ENCODE measurements at places on chromosomes 2 and 18.

DNA sequence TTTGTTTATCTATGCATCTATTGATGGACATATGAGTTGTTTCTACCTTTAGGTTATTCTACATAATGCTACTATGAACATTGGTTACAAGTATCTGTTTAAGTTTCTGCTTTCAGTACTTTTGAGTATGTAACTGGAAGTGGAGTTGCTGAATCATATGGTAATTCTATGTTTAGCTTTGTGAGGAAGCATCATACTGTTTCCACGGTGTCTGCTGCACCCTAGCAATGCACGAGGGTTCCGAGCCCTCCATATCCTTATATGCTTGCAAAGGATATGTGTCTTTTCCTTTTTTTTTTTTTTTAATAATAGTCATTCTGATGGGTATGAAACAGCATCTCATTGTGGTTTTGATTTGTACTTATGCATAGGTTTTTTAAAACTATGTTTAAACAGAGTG is 83.7 kb downstream of the FMNL2 start:
- DNase-seq, result no peak

DNA sequence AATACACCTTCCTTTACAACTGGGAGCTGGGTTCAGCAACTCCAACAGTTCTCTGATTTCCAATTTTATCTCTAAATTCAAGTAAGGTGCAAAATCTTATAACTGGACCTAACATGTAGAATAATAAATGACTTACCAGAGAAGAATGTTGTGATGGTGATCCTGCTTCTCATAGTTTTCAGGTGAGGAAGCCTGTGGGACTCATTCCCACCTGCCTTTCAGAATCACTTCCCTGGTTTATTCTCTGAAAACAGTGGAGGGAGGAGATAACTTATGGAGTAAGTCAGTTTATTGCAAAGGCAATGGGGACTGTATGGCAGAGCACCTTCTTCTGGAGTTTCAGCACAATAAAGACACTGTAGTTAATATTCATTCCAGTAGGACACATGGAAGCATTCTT is 1188.2 kb upstream of the FAM98A start:
- peak; percentile 30 for DNase-seq

- no peak for DNase-seq
Observed at GRCh38 chr2:43185146-43185545, 41.3 kb downstream of the ZFP36L2 start.

DNA sequence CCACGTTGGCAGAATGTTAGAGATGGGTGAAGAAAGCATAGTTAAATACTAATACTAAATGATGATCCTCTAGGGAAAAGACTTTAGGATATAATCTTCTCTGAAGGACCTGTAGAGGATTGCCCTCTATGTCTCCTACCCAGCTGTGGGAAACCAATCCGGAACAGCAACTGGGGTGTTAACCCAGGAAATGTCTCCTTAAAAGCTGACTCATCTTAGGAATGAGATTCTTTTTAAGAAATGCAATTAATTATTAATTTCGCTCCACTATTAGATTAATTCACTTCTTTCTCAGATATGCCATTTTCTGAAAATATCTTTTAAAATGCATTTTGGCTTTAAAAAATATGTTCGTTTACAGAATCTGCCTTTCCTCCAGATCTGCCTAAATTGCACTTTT is 7.4 kb downstream of the SCN3A start:
- no peak for DNase-seq

GRCh38 chr18:62073461-62074281 is 113.2 kb downstream of the PIGN start:
- no peak for DNase-seq

GRCh38 chr18:8257851-8258434 is 351.3 kb upstream of the RAB12 start:
- DNase-seq, result no peak

- no peak for DNase-seq
Observed at GRCh38 chr2:39013871-39014270, 107.0 kb downstream of the SOS1 start.

DNA sequence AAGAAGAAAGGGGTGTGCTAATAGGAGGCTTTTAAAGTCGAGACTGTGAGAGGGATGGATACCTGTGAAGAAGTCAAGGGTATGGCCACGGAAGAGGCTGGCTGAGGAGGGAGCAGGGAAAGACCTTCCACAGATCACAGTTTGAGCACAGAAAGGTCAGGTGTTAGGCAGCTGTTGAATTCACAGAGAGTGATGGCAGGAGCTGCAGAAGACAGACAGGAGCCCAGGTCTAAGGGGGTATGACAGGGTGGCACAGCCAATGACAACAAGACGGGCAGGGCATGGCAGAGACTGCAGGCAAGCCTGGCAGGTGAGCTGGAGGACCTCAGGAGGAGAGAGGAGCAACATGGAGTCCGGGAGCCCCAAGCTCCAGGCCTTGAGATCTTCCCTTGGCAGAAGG is 163.1 kb downstream of the LAMA1 start:
- DNase-seq, result no peak

DNA sequence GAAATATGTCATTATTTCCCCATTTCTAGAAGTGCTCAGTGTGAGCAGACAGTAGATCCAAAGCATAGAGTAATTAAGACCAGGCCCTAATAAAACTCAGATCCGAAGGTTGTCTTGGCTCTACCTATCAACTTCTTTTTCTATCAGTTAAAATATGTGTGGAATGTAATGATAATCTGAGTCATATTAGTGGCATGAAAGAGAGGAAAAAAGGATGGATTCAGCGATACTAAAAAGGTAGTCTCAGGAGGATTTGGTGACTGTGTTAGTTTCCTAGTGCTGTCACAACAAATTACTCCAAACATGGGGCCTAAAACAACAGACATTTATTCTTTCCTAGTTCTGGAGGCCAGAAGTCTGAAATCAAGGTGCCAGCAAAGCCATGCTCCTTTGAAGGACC is 103.7 kb upstream of the NABP1 start:
- no peak for DNase-seq

- no peak for DNase-seq
Observed at GRCh38 chr2:186607660-186608324, 17.9 kb downstream of the ITGAV start.

DNA sequence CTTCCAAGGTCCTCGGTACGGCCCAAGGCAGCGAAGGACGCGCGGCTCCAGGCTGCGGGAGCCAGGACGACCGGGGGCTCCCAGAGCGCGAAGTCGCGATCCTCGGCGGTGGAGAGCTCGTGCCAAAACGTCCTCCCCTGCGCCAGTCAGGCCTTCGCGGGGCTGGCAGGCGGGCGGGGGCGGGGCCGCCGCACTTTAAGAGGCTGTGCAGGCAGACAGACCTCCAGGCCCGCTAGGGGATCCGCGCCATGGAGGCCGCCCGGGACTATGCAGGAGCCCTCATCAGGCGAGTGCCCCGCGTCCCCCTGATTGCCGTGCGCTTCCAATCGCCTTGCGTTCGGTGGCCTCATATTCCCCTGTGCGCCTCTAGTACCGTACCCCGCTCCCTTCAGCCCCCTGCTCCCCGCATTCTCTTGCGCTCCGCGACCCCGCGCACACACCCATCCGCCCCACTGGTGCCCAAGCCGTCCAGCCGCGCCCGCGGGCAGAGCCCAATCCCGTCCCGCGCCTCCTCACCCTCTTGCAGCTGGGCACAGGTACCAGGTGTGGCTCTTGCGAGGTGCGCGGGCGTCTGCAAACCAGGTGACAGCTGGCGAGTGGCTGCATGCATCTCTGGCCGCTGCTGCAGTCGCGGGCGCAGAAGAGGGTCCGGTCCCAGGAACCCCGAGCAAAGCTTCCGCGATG is at the start of gene CIDEA:
Gene CIDEA (plus strand): TSS at position 226 of the 684 bp plus-strand sequence. CDS start 23 bp downstream, at position 249.
- no peak for DNase-seq

GRCh38 chr2:20561637-20562454 is 89.1 kb downstream of the HS1BP3 start:
- no peak for DNase-seq

GRCh38 chr2:63058144-63058920 is 7.7 kb downstream of the OTX1 start:
- no peak for DNase-seq

GRCh38 chr2:189501487-189501886 is 60.2 kb downstream of the WDR75 start:
- no peak for DNase-seq

DNA sequence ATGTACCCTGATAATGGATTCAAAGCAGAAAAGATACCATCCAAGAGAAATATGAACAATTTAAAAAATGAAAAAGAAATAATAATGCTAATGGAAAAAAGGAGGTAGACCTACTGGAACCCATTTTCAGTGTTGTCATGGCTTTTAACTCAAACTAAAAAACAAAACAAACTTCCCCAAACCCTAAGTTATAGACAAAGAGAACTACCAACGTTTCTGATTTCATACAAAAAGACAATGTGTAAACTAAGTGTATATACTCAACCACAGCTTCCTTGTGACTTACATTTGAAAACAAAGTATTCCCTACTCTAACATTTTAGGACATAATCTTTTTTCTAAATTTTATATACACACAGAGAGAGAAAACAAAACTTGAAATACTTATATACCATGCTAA is 45.9 kb downstream of the ACVR1 start:
- no peak for DNase-seq

GRCh38 chr2:85088921-85089320 is 44.3 kb upstream of the TCF7L1 start:
- DNase-seq, result no peak

GRCh38 chr18:58175786-58176176 is 131.8 kb downstream of the NEDD4L start:
- DNase-seq, result no peak

DNA sequence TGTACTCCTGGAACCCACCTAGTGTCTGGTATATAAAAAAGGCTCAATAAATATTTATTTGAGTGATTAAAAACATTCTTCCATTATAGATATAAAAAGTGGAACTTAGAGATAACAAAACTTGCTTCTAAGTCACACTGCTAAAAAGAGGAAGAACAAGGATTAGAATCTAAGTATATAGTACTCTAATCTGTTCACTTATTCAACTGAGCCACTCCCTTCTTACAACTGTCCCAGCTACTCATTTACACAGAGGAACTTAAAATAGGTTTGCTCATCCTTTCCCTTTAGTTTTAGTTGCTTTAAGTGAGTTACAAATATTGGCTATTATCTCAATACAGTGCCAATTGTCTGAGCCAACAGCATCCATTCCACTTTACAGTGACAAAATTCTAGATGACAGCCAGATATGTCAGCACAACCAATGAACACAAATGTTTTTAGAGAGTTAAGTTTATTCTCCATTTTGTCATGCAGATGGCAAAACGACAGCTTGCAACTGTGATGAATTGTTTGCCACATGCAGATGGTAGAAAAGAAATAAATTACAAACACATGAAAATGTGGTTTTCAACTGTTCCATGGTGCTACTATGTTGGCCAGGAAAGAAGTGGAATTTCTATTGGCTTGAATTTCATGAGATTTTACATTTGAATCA is 280.7 kb upstream of the ZC3H15 start:
- DNase-seq, result no peak

GRCh38 chr2:1631292-1632001 is 112.9 kb downstream of the PXDN start:
- DNase-seq, result no peak

GRCh38 chr2:31275976-31276375 is 42.0 kb downstream of the EHD3 start:
- DNase-seq, result no peak

- no peak for DNase-seq
Observed at GRCh38 chr18:31835528-31836133, 75.0 kb upstream of the SLC25A52 start.

DNA sequence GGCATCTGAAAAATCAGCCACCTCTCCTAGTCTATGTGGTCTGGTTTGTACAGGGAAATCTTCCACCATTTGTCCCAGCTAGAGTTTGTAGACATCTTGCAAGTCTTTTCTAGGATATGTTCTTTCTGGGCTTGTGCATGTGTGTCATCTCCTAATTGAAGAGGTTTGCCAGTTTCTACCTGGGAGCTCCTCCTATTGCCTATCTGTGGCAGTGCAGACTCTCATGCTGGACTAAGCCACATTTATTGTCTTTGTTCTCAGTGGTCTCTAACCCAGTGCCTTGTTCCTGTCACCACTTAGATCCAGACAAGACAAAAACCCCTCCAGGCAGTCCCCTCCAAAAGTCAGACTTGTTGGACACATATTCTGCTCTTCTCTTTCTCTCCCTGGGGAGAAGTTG is 72.0 kb upstream of the MRPS9 start:
- no peak for DNase-seq

DNA sequence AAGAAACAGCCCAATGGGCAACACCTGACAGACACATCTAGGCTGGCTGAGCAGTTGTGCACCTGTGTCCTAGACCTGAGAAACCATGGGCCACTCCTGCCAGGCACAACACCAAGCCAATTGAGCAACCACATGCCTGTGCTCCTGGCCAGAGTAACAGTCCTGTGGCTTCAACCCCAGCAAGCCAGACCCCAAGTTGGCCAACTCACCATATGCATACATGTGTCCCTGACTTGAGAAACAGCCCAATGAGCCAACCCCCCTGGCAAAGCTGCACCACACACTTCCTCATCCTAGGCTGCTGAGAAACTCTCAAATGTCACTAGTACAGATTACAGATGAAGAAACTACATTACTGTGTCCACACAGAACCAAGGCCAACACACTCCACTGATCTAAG is 36.6 kb downstream of the USP34 start:
- DNase-seq, result no peak

DNA sequence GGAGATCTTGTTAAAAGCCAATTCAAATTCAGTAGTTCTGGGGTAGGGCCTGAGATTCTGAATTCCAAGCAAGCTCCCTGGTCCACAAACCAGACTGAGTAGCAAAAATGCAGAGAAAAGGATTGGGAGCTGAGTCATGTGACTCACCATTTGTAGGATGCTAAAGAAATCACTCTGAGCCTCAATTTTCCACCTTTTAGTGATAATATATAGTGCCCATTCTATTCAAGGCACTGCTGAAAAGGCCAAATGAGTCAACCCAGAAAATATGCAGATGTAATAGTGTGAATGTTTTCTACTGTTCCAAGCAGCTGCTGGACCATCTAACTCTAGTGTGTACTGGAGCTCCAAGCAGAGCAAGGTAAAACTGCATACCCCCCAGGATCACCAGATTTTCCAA is 47.2 kb downstream of the SLC14A2 start:
- DNase-seq, result no peak

DNA sequence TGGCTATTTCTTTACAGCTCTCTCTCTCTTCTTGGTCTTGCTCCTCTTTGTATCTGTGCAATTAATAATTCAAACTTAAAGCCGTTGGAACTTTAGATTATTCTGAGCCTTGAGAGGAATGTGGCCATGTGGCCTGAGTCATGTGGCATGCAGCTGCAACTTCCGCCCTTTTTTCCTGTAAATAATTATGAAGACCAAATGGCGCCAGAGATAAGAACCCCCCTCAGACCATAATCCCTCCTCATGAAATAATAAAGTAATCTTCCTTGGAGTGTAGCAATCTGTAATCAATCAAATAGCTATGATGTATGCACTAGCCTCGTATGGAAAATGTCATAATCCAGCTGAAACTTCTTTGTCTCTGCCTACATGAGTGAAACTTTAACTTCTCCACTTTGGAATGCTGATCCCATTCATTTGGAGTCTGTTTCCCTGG is 13.5 kb upstream of the TWSG1 start:
- no peak for DNase-seq

DNA sequence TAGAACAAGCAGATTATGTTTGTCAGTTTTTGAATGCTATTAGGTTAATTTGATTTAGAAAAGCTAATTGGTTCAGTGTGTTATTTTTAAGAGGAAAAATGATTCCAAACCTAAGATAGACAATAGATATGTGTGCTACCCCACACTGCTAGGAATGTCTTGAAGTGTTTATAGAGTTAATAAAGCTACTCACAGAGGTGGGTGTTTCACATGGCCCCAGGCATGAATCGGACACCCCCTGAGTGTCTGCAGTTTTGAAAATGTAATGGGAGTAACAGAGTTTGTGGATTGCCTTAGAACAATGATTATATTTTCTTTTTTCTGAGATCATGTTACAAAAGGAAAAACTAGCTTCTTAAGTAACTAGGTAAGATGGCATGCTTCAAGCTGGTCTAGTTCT is 348.3 kb downstream of the ADCYAP1 start:
- no peak for DNase-seq

Data from keratinocyte (primary cell).